AG04449 (cell line): ENCODE measurements at places on chromosomes 1 and 21.

- DNase-seq: no peak
Observed at GRCh38 chr1:109578947-109579443, 30.6 kb downstream of the GNAI3 start.

DNA sequence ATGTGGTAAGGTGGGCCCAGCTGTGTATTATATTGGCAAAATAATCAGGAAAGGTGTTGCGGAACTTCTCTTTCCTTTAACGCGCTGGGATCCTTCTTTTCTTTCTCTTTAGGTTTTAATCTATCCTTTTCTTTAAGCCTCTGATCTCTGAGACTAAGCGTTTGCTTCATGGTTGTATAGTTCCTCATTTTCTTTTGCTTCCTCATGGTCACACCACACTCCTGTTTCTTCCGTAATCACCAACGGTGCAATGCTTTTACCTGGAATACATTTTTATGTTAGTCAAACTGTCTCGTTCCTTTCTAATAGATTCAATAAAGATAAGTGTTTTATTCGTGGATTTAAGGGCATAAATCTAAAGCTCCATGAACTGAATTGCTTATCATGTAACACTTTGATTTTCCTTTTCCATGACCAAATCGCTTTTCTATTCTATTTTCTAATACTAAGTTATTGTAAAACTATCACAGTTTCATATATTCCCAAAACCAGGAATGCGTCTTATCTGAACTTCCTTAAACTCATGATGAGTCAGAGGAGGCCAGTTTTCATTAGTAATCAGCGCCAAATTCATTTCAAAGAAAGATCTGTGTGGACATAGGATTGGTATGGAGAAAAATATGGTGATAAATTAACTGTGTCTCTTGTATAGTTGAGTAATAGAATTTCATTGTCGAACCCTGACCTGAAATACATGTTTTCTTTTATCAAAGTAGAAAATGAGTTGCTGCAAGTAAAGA is 12.2 kb downstream of the SDCCAG8 start:
- no peak for DNase-seq

- DNase-seq: no peak
Observed at GRCh38 chr1:160115545-160116282, at the start of gene ATP1A2. ATP1A2 (plus strand) TSS chr1:160115759; CDS start chr1:160115862, 103 bp downstream.

- no peak for DNase-seq
Observed at GRCh38 chr1:219902951-219903350, 25.4 kb downstream of the SLC30A10 start.

- no peak for DNase-seq
Observed at GRCh38 chr21:38012672-38013071, 96.4 kb upstream of the KCNJ6 start.

DNA sequence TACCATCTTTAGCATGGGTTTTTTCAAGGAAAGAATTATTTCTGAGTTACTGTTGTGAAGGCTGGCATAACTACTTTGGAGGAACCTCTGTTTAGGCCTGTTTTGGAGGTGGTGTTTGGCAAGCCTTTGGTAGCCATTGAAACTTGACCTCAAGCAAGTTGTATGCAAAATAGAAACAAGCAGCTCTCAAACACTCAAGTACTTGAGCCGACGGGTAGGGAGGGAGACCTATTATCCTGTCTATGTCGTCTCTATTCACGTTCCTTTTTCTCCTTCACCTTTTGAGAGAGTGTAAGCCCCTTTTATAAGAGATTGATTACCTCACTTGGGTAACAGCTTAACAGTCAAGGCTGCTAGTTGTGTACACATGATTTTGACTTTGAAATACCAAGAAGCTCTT is 878.3 kb upstream of the CXADR start:
- no peak for DNase-seq

- no peak for DNase-seq
Observed at GRCh38 chr1:162367073-162367472, 9.6 kb downstream of the SPATA46 start.

GRCh38 chr21:34984356-34985058 is 64.6 kb downstream of the RUNX1 start:
- no peak for DNase-seq

DNA sequence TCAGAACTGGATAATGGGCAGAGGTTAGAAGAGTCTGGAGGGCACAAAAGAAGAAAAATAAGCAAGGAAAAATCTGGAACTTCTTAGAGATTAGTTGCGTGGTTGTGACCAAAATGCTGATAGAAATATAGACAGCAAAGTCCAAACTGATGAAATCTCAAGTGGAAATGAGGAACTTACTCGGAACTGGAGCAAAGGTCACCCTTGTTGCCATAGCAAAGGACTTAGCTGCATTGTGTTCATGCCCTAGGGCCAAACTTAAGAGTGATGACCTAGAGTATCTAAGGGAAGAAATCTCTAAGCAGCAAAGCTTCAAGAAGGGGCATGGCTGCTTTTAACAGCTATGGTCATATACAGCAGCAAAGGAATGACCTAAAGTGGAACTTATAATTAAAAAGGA is 180.0 kb downstream of the TTLL7 start:
- no peak for DNase-seq

DNA sequence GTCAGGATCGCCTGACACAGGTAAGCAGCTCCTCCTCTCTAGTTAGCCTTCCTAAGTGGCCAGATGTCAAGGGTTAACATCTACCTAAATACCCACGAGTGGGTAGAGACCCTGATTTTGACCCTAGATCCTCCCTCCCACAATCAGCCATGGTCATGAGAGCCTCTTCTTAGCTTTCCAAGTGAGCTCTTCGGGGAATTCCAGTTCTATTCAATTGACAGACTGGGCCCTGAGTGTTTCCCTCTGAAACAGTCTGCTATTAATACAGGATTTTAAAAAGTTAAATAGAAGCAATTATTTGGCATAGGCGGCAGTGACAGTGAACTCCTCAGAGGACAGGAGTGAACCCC is 28.1 kb downstream of the C2CD2 start:
- no peak for DNase-seq

- no peak for DNase-seq
Observed at GRCh38 chr1:115293899-115294298, 44.1 kb downstream of the NGF start.

- no peak for DNase-seq
Observed at GRCh38 chr1:87208931-87209330, 119.7 kb upstream of the LMO4 start.

- DNase-seq: no peak
Observed at GRCh38 chr1:85116856-85117255, 68.6 kb upstream of the MCOLN3 start.

GRCh38 chr1:165828669-165829329 is 1.4 kb downstream of the UCK2 start:
- peak; percentile 56 for DNase-seq

GRCh38 chr1:4880626-4881025 is 226.2 kb downstream of the AJAP1 start:
- DNase-seq: no peak

- no peak for DNase-seq
Observed at GRCh38 chr1:76095802-76096201, 21.3 kb downstream of the ST6GALNAC3 start.

- no peak for DNase-seq
Observed at GRCh38 chr1:11690397-11691301, 861 bp upstream of the DRAXIN start.

GRCh38 chr1:12167493-12168429 is 970 bp downstream of the TNFRSF1B start:
- no peak for DNase-seq

GRCh38 chr1:84344286-84344685 is 42.8 kb downstream of the SAMD13 start:
- no peak for DNase-seq

DNA sequence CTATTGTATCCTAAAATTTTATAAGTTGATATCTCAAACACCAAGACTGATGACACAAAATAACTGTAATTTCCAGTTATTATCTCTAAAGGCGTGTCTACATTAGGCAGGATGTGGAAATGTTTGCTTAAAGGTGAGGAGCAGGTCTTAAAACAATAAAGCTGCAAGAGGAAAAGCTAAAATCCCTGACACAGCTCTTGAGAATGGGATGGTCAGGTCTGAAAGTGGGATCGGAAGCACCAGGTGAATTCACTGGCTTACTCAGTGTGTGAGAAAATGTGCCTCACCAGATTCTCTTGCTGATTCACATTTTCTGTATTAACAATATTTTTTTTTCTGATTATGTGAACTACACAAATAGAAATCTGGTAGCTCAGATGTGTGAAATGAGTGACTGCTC is 421.9 kb upstream of the ADAMTS5 start:
- no peak for DNase-seq

DNA sequence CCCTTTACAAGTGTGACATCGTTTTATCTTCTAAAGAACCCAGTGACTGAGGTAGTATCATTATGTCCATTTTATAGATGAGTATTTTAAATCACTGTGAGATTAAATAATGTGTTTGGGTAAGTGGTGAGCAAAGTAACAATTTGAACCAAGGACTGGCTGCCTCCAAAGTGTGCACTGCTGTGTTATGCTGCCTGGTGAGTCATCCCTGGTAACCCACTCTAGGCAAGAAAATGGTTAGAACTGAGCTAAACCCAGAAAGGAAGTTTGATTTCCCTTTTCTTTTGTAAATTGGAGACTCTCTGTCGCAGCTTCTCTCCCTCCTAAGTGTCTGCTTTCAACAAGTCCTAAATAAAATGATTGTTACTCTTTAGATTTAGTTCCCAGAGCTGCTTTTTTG is 342.8 kb upstream of the KAZN start:
- DNase-seq: no peak

DNA sequence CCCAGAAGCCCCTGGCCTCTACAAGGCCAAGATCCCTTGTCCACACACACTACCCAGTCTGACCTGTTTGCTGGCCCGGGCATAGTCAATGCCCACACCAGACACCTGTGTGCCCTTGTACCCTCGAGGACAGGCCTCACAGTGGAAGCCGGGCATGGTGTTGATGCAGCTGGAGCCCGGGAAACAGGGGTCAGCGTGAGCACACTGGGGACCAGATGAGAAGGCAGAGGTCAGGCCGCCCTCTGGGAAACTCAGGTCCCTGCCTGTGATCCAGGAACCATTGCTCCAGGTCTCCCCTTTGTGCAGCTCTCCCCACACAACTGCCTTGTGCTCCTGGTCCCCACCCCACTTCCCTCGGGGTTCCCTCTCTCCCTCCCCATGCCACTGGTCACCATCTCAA is 5.5 kb downstream of the THBS3 start:
- no peak for DNase-seq

- DNase-seq: no peak
Observed at GRCh38 chr1:30325085-30325935, 398.1 kb downstream of the MATN1 start.

GRCh38 chr21:36988536-36988935 is 18.0 kb upstream of the RIPPLY3 start:
- no peak for DNase-seq

DNA sequence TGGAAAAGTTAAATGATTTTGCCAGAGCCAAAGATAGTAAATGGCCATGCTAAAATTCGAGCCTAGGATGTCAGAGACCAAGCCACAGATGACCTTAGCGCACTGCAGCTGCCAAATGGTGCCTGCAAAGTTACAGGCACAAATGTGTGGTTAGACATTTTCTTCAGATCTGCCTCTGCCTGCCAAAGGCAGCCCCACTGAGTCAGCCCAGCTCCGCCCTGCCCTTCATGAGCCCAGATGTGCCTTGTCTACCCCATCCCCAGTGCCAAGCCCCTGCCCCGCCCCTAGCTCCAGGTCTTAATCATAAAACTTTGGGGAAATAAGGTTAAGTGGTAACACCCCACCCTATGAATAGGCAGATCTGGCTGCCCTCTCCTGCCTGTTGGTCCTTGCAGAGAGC is 105.9 kb downstream of the DTL start:
- no peak for DNase-seq

DNA sequence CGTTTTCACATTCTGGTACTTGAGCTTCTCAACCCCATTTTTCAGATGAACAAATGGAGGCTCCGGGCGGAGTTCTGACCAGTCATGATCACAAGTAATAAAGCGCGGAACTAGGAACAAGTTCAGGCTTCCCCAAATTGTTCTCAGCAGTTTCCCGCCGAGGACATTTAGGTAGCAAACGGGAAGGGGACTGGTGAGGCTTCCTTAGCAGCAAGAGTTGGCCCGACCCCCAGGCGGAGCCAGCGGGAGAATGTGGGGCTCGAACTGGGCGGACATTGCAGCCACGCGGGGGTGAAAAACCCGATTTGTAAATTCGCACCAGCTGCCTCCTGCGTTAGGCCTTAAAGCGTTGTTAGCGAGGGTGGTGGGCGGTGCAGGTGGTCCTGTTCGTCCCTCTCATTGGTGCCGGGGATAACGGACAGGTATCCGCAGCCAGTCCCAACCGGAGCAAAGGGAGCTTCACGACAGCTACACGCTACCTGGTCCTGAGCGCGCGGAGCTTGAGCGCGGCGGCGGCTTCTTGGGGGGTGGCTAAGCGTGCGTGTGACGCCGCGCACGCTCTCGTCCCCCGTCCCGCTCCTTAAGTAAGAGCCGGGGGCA is 15.3 kb downstream of the SEMA6C start:
- DNase-seq: peak; percentile 17

- DNase-seq: no peak
Observed at GRCh38 chr1:118868387-118868786, 119.8 kb downstream of the TBX15 start.

GRCh38 chr1:230965535-230965934 is 13.1 kb downstream of the TTC13 start:
- no peak for DNase-seq

- DNase-seq: no peak
Observed at GRCh38 chr1:39681294-39681693, 9.4 kb upstream of the NT5C1A start.

- no peak for DNase-seq
Observed at GRCh38 chr1:230855886-230856285, 12.4 kb downstream of the C1orf198 start.

GRCh38 chr1:43435146-43436145 is 18.3 kb downstream of the HYI start:
- DNase-seq: no peak

GRCh38 chr1:27595597-27595996 is 8.3 kb downstream of the AHDC1 start:
- no peak for DNase-seq

GRCh38 chr1:20361805-20362381 is 71.2 kb downstream of the VWA5B1 start:
- no peak for DNase-seq

- DNase-seq: no peak
Observed at GRCh38 chr1:92859400-92860039, 27.7 kb downstream of the RPL5 start.

- no peak for DNase-seq
Observed at GRCh38 chr1:39063191-39063590, 37.0 kb downstream of the NDUFS5 start.

DNA sequence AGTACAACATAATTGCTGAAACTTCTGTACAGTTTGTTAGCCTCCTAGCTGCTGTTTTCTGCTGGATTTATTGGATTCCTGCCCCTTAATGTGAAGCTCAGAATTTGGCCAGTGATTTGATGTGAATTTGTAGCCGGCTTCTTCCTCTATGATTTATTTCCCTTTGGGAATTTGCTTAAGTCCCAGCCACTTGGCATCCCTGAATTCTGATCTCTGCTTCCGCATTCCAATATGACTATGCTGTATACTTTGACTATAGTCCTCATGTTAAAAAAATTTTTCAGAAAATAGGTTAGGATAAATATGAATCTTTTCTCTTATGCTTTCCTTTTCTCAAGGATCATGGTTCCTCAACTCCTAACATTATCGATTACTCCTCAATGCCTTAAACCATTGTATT is 12.4 kb upstream of the LRIF1 start:
- DNase-seq: no peak

GRCh38 chr21:31279986-31280385 is 64.1 kb downstream of the TIAM1 start:
- no peak for DNase-seq

- DNase-seq: no peak
Observed at GRCh38 chr1:1601564-1602303, 1.8 kb upstream of the FNDC10 start.

GRCh38 chr21:21007606-21008005 is 9.4 kb downstream of the NCAM2 start:
- DNase-seq: no peak
